Activated effector memory CD4-positive, alpha-beta T cell treated with anti-CD3 and anti-CD28 coated beads, Interleukin-2, amount 50 U/mL, for 16 hours (primary cell): ENCODE measurements at places on chromosomes 1 and 21.

DNA sequence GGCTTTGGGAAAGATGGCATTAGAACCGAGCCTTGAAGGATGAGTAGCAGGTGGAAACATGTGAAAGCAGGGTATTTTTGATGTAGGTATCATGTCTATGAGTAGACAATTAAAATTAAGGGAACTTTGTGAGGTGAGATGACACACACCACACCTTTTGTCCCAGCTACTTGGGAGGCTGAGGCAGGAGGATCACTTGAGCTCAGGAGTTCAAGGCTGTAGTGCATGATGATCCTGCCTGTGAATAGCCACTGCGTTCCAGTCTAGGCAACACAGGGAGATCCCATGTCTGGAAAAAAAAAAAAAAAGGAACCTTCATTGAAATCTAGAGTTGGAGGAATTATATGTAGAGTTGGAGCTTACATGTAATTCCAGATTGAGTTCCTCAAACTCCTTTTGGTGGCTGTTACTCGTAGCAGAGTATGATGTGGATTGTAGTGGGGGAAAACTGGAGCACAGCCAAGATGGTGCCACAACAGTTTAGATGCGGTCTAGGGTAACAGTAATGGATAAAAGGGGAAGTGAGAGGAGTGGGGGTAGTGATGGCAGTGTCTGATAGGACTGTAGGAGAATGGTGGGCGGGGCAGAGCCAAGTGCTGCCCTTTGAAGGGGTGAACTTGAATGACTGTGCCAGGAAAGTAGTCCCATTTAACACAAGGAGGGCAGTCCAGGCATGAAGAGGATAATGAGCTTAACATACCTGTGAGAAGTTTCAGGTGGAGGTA is 17.4 kb downstream of the AK4 start:
- DNase-seq = no peak

- no peak for DNase-seq
Observed at GRCh38 chr21:43282358-43283120, 113.7 kb downstream of the CRYAA start.

DNA sequence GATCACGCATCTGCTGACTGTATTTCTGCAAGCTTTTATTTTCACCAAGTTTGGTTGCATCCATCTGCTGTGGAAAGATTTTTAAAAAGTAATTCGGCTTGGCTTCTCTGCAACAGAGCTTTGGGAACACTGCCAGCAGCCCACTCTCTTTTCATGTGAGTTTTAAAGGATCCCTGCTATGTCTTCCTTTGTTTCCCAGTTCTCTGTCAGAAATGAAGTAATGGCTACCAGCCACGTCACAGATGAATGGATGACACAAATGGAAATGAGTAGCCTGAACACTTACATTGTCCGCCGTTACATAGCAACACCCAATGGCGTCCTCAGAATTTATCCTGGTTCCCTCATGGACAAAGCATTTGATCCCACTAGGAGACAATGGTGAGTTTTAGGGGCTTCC is 80.6 kb upstream of the RAVER2 start:
- DNase-seq = no peak

DNA sequence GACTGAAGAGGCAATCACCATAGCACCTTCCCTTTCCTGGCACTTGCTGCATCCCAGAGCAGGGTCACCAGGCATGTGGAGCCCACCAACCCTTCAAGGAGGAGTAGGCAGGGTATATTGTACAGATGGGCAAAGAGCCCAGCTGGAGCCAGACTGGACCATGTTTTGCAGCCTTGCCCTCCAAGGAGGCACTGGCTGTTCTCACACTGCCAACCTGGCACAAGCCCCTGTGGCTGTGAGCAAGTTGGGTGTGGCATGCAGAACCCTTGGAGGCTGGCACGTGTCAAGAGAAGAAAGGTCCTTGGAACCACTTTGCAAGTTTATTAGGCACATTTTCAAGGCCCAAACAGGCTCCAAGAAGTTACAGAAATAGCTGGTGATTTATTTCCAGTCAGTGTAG is 146.4 kb downstream of the FOXD2 start:
- no peak for DNase-seq

DNA sequence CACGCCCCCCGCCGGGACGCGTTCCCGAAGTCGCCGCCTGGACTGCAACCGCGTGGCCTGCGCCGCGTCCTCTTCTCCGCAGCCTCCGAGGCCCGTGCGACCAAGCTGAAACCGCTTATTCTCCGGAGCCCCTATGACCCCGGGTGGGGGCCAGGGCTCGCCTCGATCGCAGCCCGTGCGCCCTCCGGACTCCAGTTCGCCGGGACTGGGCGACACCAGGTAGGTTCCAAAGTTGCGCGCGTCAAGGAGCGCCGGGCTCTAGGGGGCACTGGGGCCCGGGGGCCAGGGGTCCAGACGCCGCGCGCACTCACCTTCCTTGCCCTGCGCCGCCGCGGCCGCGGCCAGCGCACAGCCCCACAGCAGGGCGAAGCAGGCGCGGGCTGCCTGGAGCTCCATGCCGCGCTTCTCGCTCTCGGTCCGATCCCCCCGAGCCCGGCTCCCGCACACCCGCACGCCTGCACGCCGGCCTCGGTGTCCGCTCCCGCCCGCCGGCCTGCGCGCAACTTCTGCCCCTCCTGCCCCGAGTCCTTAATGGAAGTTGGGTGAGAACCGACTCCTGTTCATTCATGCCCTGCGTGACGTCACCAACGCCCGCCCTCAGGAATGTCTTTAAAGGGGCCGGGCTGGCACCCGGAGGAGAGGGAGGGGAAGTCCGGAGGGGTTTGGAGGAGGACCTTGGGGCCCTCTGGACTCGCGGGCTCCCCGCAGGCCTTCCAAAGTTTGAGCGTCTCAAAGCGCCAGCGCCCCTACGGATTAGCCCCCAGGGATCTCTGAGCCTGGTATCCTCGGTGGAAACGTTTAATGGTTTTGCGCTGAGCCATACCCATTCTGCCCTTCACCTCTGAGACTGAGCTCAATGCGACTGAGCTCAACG is at the start of gene EPHA2:
Gene EPHA2, minus strand, starts transcription at position 533 of the 874 bp plus-strand sequence. Its CDS starts 137 bp downstream, at position 396.
- DNase-seq = no peak

DNA sequence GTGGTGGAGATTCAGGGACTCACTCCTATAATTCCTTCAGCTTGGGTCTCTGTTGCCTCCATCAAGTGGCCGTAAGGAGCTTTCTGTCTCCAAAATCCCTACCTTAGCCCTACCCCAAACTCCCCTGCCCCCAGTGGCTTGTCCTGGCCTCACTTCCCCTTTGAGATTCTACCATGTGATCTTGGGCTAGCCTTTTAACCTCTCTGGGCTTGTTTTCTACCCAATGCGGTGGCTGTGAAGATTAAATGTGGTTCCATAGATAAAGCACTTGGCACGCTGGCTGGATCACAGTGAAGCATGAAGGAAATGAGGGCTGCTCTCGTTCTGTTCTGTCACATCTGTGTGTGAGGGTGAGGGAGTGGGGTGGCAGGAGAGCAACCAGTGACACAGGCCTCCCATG is 43.6 kb downstream of the FAAH start:
- DNase-seq = no peak

DNA sequence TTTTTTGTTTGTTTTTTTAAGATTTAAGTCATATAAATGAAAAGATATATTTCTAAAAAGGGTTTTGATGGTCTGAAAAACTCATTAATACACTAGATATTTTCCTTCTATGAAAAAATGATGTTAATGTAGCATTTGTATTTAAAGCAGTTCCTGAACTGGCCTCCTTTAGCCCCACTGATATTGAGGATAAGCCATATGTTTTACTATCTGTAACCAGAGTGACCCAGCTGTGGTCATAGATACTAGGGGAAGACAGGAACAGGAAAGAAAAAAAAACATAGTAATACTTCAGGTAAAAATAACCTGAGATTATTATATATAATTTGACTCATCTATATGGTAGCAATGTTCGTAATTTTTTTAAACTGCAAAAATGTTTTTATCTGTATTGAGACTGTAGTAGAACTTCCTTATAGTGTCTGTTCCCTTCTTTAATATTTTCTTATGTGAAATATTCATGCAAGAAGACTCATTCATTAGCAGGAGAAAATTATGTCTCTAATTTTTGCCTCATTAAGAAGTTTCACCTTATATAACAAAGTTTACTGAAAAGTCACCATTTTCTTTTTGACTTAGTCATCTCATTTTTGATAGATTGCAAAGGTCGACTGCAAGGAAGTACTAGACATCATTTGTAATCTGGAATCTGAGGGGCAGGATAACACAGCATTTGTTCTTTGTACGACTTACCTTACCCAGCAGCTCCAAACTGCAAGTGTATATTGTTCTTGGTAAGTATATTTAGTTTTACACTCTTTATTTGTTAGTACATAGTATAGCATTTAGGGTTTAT is 25.6 kb upstream of the TMCO2 start:
- DNase-seq = no peak

DNA sequence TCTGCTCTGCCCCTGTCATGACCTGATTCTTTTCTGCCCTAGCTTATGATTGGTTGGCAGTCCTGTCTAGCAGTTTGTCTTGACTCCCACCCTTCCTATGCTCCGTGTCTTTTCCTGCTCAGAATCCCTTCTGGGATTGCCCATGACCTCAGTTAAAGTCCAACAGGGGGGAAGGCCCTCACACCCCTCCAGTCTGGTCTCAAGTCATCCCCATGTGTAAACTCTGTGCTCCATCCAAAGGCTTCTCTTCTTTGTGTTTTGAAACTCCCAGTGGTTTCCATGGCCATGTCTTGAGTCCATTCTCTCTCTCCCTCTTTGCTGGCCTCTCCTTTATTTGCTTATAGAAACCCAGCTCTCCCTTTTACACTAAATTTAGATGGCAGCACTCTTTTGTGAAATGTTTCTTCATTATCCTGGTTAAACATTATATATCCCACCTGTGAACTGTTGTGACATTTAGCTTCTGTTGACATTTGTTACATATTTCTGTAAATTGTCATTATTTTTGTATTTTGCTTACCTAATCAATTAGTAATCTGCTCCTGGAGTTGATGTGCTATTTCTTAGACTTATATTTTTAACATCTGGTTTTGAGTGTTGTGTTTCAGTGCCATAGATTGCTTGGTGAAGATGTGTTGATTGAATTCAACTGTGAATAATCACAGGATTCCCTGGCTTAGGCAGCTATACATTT is 48.9 kb upstream of the GCLM start:
- no peak for DNase-seq

- DNase-seq = no peak
Observed at GRCh38 chr1:176560681-176561080, 97.7 kb downstream of the PAPPA2 start.

GRCh38 chr1:169795687-169796086 is 980 bp upstream of the METTL18 start:
- DNase-seq = no peak

DNA sequence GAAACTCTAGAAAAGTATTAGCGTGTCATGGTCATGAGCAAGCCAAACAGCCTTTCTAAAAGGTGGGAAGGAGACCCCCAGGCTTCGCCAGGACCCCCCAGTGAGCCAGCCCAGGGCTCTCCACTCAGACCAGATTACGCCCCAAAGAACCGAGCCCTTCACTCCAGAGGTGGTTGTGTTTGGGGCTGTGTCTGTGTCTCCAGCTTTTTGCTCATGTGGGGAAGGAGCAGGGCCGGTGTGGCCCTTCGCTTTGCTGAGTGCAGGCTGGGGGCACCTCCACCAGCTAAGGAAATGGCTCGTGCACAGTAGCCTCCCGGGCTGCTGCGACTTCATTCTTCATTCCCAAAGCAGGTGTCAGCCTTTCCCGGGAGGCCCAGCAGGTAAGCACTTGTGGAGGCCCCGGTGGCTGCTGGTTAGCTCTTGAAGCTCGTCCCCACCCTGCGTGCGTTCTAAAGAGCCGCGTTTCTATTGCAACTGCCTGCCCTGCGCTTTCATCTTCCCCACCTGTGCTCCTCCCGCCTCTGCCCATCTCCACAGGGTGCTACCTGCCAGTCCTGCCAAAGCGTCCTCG is 531 bp downstream of the TSPEAR start:
- DNase-seq = peak; percentile 60

- DNase-seq = no peak
Observed at GRCh38 chr1:81466961-81467360, 333.8 kb upstream of the ADGRL2 start.

- DNase-seq = no peak
Observed at GRCh38 chr1:51875291-51875772, 3.2 kb downstream of the NRDC start.

GRCh38 chr1:230109895-230110667 is 43.0 kb downstream of the GALNT2 start:
- peak; percentile 90 for DNase-seq

- no peak for DNase-seq
Observed at GRCh38 chr1:63662056-63662836, 69.0 kb downstream of the PGM1 start.

GRCh38 chr1:98896711-98897445 is 107.8 kb downstream of the PLPPR5 start:
- DNase-seq = no peak
